ENCODE measurements at places on chromosomes 3 and 15.

GRCh38 chr15:82792068-82792467 lies 13.8 kb downstream of the FSD2 start:
- no peak for DNase-seq

DNA sequence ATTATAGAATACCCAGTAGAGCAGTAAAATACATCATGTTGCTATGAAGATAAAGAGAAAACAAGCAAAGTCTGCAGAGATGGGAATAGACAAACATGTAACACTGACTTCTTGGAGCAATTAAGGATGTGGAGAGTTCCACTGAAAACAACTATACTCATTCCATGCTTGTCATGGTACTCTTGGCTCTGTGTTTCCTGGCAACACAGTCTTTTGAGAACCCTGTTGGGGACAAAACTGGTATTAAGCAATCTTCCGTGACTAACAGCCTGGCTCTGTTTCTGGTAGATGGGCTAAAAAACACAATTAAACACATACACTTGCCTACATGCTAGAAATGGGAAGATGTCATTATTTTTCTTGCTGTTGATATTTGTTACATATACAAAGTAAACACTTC lies 1212.3 kb upstream of the GBE1 start:
- DNase-seq, result no peak

DNA sequence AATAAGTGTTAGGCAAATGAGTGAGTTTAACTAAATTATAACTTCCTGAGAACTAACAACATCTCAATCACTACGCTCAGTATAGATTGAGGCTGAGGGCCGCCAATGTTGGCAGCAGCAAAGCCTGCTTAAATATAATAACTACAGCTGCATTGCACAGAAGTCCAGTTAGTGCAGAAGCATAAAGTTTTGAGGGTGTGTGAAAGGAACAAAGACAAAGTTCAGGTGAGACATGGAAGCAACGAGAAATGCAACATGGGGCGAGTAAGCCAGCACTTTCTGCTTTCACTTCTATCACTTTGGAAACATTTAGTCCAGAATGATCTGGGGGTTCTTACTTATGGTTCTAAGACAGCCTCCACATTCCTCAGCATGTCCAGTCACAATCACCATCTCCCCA lies 1052.3 kb upstream of the CFAP20DC start:
- no peak for DNase-seq

GRCh38 chr15:40982855-40983254 lies 29.6 kb downstream of the CHAC1 start:
- DNase-seq, result no peak

GRCh38 chr15:73711526-73711925 lies 27.3 kb downstream of the CD276 start:
- no peak for DNase-seq

DNA sequence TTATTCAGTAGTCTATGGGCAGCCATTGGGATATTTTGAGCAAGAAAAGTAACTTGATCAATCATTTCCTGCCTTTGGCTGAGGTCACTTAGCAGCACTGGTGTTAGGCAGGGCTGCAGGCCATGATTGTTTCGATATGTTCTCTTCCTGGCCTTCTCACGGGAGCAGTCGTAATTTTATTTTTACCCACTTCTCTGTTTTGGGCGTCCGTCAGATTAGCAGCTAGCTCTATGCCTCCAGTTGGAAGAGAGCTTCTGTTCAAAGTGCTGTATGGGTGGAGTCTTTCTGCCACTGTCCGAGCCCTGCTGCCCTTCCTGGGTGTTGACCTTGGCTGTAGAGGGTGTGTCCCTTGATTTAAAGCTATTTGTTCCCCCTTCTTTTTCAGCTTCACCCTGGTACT lies 123.4 kb upstream of the ROPN1 start:
- no peak for DNase-seq

DNA sequence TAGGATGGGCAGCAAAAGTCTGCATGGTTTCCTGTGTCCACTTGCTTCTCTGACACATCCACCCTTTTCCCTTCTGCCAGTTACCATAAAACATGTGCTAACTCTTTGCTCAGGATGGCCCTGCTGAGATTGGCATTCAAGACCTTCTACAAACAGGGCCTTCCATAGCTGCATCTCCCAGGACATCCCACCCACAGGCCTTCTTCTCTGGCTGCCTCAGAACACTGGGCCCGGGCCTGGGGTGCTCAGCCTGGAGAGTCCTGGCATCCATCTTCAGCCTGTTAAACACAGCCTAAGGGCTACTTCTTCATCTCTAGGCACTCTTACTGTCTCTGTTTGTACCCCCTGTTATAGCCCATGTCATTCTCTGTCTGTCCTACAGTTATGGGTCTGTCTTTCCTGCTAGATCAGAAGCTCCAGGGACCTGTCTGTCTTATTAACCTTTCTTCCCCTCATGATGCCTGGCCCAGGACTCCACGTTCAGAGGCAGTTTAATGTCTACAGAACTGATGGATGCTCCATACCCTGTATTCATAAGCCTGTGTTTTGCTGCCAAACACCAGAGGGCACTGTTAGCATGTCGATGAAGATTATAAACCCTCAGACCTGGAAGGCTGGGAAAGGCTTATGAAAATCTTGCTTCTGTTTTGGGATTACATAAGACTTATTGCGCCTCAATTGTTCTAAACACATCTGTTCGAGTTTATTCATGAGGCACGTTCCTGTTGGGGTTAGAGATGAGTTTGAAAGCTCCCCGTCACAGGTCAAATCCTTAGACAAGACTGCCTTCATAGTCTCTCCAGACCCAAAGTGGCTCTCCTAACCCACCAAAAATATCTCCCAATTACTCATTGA lies 16.5 kb downstream of the SEMA3G start:
- no peak for DNase-seq

DNA sequence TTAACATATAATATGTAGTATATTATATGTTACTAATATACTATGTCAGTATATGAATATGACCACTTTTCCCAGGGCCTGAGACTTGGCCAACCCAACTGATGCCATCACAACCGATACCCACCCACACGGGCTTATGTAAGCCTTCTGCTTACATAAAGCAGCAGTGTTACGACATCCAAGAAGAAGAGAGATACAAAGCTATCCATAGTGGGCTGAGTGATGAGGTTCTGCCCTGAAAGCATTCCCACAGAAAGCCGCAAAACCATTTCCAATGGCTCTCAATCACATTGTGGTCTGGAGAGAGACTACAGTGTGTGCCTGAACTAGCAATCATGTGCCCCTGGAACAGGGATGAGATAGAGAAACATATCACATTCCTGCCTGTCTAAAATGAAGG lies 177.9 kb downstream of the PLOD2 start:
- DNase-seq, result no peak

- DNase-seq, result no peak
Observed at GRCh38 chr3:16937326-16937845, 52.6 kb downstream of the PLCL2 start.

DNA sequence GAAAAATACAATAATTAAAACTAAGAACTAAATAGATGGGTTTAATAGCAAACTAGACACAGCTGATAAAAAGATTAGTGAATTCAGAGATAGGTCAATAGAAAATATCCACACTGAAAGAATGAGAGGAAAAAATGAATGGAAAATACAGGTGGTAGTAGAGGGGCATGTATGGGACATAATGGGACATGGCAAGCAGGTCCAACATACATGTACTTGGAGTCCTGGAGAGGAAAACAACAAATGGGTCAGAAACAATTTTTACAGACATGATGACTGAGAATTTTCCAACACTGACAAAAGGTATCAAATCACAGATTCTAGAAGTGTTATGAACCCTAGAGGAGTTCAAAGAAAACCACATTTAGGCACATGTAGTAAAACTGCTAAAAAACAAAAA lies 68.4 kb downstream of the MTHFS start:
- DNase-seq, result no peak

DNA sequence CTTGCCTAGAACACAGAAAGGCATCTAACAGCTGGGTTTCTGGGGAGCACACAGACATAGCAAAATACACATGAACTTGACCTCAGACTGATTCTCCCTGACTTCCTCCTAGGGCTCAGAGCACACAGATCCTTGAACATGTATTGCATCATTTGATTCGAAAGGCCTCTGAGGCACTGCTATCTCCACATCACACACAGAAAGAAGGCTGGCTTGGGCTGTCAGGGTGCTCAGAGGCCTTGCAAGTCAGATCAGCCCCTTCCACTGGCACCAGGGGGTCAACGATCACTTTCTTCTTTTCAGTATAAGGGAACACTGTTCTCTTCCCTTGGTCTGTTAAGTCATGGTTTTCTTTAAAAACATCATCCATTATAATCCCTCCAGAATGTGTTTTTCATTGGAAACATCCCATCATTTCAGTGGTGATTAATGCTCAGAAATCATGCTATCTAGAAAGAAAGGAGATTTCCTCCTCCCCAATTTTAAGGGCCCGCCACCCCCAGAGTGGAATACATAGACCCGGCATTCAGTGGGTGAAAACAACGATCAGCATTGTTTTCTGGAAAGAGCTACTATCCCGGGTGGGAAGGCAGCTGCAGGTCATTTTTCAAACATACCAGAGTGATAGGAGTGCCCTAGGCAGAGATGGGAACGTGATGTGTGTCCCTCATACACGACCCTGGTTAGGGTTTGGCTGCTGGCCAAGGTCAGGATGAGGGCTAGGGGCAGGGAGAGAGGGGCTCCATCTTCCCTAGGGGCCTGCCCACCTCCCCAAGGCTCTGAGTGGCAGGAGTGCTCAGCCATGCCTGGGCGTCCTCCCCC lies 253.3 kb upstream of the LYSMD4 start:
- no peak for DNase-seq

DNA sequence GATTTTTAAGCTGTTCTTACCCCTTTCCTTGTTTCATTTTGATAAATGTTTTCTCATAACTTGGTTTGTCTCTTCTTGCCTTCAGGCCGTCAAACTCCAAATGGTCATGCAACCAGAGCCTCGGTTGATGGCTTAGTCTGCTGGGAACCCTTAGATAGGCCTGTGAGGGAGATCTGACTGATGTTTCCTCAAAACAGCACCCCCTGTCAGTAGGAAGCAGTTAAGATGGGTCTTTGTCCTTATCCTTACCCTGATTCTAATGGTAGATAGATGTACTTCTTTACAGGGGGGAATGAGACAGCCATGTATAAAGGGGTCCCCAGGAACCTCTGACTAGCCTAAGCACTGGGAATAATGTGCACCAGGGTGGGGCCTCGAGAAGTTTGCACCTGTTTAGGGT lies 16.3 kb upstream of the OR5H1 start:
- DNase-seq, result no peak

DNA sequence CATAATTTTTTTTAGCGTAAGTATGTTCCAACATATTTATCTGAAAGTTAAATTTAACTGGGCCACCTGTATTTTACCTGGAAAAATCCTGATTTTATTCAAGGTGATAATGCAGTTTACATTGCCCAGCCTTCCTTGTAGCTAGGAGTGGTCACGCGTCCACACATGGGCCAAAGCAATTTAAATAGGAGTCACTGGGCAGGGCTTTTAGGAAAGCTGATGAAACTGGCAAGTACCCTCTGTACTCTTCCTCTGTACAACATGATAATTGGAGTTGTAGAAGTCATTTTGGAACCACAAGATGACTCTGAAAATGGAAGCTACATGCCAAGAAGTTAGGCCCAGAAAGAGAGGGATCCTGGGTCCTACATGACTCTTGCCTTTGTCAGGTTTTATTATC lies 9.5 kb downstream of the BTD start:
- no peak for DNase-seq

- DNase-seq, result no peak
Observed at GRCh38 chr15:64009241-64009640, 37.0 kb downstream of the DAPK2 start.

DNA sequence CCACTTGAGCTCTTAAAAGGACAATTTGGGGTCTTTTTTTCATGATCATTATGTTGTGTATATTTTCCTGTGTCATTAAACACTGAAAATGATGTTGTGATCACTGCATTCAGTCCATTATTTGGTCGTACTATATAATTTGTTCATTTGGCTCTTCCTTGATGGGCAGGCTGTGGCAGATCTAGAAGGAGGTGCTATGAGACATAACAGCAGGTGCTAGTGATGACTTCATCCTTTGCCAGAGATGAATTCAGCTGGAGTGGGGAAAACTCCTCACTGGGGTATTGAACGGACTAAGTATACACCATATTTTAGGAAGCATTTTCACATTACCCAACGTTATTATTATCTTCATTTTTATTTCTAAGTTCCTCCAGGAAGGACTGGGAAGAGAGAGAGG lies 12.0 kb downstream of the CMTM7 start:
- no peak for DNase-seq

DNA sequence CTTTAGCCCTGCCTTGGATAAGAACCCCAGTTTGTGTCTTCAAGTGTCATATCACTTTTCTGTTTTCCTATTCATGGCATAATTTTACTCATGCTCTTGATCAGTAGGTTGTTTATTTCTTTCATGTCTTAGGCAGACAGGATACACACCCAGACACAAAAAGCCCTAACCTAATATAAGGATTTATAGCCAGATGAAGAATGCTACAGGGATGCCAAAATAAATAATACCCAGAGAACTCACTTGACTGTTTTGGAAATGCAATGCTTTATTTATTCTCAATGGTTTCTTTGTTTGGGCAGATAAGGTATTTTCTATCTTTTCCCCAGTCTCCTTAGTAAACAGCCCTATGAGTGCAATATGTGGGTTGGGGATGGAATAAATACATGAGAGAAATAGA lies 424.0 kb upstream of the PDZRN3 start:
- DNase-seq, result no peak

GRCh38 chr3:15520185-15520584 lies 1.3 kb downstream of the COLQ start:
- peak; percentile 16 for DNase-seq

- DNase-seq, result no peak
Observed at GRCh38 chr15:57309856-57310760, 66.2 kb upstream of the CGNL1 start.

DNA sequence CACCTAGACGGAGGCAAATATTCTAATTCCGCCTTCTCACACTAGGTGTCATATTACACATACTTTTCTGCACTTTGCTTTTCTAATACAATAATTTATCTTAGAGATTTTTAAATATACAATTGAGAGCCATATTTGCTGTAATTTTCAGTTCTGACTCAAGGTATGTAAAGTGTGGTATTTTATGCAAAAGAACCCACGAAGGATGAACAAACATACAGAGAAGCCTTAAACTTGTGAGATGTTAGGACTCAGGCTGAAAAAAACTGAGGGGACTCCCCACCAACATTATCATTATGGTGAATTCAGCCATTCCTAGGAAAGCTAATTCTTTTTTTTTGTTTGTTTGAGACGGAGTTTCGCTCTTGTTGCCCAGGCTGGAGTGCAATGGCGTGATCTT lies 9.6 kb downstream of the ZBTB11 start:
- no peak for DNase-seq
